Adrenal gland (tissue), 19 donors: ENCODE measurements at places on chromosomes 12 and 14. TPM values are rescaled to one million over a fixed set of nuclear protein-coding genes. Genes with fewer than 3 reads are reported as not detected.

FOXG1 gene
- polyA plus RNA-seq: 0.08 TPM

DNA sequence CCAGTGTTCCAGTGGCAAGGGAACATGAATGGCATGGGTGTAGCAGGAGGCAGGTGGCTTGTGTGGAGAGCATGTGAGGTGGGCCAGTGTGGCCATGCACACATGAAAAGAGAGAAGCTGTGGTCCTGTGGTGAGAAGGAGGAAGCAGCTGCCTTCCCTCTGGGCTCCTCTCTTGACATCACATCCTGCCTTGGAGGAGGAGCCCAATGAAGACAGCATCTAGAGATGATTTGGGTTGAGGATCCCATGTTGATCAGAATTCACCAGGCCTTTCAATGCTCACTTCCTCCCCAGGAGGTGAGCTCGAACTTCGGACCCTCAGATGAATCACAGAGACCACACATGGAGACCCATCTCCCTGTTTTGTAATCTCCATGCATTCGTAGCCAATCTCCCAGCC lies 82.6 kb downstream of the LRRC74A start:
- no peak for DNase-seq
- no peaks in the 10 kb centered on the region for H3K27me3 ChIP-seq
- H3K4me3 ChIP-seq: no peak overlapping the region
- no peak overlapping the region for H3K27ac ChIP-seq
- H3K36me3 ChIP-seq: no peaks in the 10 kb centered on the region

- no peaks in the 10 kb centered on the region for H3K36me3 ChIP-seq
- no peak for DNase-seq
- no peaks in the 10 kb centered on the region for H3K4me1 ChIP-seq
- H3K27me3 ChIP-seq: peaks cover 20% of the 10 kb centered on the region
Observed at GRCh38 chr12:119006746-119007145, 25.4 kb downstream of the SRRM4 start.

KRT78 gene
- not detected for polyA plus RNA-seq

- no peaks in the 10 kb centered on the region for H3K4me1 ChIP-seq
- H3K27me3 ChIP-seq: no peaks in the 10 kb centered on the region
- no peak for DNase-seq
- no peak overlapping the region for H3K27ac ChIP-seq
Observed at GRCh38 chr12:126434412-126434985, 1369.3 kb downstream of the AACS start.

- H3K36me3 ChIP-seq: no peaks in the 10 kb centered on the region
- H3K27ac ChIP-seq: peak overlapping the region; percentile 94
- DNase-seq: no peak
- peaks cover 7% of the 10 kb centered on the region for H3K4me1 ChIP-seq
- H3K27me3 ChIP-seq: no peaks in the 10 kb centered on the region
- H3K4me3 ChIP-seq: peak overlapping the region; percentile 66
Observed at GRCh38 chr14:91511043-91511383, 903 bp upstream of the PPP4R3A start.

- no peaks in the 10 kb centered on the region for H3K36me3 ChIP-seq
- H3K4me3 ChIP-seq: no peak overlapping the region
- H3K4me1 ChIP-seq: no peaks in the 10 kb centered on the region
- no peaks in the 10 kb centered on the region for H3K27me3 ChIP-seq
- H3K27ac ChIP-seq: no peak overlapping the region
Observed at GRCh38 chr14:32345311-32345791, 16.3 kb downstream of the AKAP6 start.

DNA sequence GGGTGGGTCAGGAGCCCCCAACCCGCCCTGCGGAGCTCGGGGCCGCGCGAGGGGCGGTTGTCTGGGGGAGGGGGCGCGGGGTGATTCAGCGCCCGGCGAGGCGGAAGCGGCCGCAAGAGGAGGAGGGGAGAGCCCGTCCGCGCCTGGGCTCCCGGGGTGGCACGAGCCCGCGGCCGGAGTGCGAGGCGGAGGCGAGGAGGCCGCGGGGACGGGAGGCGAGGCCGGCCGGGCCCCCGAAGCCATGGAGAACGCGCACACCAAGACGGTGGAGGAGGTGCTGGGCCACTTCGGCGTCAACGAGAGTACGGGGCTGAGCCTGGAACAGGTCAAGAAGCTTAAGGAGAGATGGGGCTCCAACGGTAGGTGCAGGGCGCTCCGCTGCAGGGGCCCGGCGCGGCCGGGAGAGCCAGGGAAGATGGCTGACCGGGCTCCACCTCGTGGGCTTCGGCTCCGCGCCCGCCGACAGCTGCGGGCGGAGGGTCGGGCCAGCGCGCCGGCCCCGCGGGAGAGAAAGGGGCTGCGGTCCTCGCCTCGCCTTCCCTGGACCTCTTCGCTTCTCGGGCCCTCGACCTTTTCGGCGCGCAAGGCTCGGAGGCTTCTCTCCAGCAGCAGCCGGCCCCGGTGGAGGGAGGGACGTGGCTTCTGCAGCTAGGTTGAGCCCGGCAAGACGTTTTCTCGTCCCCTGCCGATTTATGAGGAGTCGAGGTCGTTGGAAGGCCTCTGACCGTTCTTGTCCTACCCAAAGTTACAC lies 677 bp downstream of the ATP2A2 start:
- peaks cover 27% of the 10 kb centered on the region for H3K4me1 ChIP-seq
- peak overlapping the region; percentile 91 for H3K27ac ChIP-seq
- DNase-seq: peak; percentile 60
- H3K4me3 ChIP-seq: peak overlapping the region; percentile 92
- H3K27me3 ChIP-seq: no peaks in the 10 kb centered on the region

DNA sequence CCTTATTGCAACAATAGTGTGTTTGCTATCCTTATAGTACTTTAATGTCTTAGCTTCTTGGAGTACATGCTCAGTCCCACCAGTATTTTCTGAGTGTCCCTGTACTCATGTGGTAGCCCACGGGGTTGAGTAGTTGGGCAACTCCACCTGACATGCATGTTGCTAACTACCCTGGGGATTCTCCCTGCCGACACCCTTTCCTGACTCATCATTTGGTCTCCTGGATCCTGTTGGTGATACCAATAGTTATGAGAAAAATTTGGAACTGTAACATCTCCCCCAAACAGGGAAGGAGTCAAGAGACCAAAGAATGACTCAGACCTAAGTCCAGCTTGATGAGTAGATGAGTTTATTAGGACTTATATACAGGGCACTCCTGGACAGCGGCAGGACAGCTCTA lies 101.6 kb downstream of the BRMS1L start:
- no peaks in the 10 kb centered on the region for H3K4me1 ChIP-seq
- H3K4me3 ChIP-seq: no peak overlapping the region
- no peak overlapping the region for H3K27ac ChIP-seq
- DNase-seq: no peak
- no peaks in the 10 kb centered on the region for H3K27me3 ChIP-seq

GRCh38 chr14:24361326-24361725 lies 6.7 kb upstream of the NFATC4 start:
- no peaks in the 10 kb centered on the region for H3K36me3 ChIP-seq
- H3K4me1 ChIP-seq: peaks cover 6% of the 10 kb centered on the region
- H3K27ac ChIP-seq: no peak overlapping the region
- DNase-seq: no peak
- no peak overlapping the region for H3K4me3 ChIP-seq

GRCh38 chr14:65019944-65020566 lies 33.4 kb downstream of the FNTB start:
- H3K4me3 ChIP-seq: no peak overlapping the region
- H3K4me1 ChIP-seq: peaks cover 11% of the 10 kb centered on the region
- H3K36me3 ChIP-seq: no peaks in the 10 kb centered on the region
- H3K27me3 ChIP-seq: no peaks in the 10 kb centered on the region

- peak; percentile 10 for DNase-seq
- H3K27me3 ChIP-seq: no peaks in the 10 kb centered on the region
- H3K27ac ChIP-seq: peak overlapping the region; percentile 97
Observed at GRCh38 chr12:82359115-82359478, 768 bp downstream of the METTL25 start.

GRCh38 chr12:93079271-93079670 lies 150.2 kb upstream of the EEA1 start:
- DNase-seq: no peak
- no peak overlapping the region for H3K27ac ChIP-seq
- H3K27me3 ChIP-seq: no peaks in the 10 kb centered on the region
- no peaks in the 10 kb centered on the region for H3K36me3 ChIP-seq

GRCh38 chr12:117587631-117588287 lies 226.3 kb upstream of the NOS1 start:
- H3K4me3 ChIP-seq: no peak overlapping the region
- no peaks in the 10 kb centered on the region for H3K4me1 ChIP-seq
- no peak overlapping the region for H3K27ac ChIP-seq
- peaks cover 8% of the 10 kb centered on the region for H3K27me3 ChIP-seq

INHBE gene
- not detected for polyA plus RNA-seq

PTGDR gene
- 0.32 TPM for polyA plus RNA-seq

FAM181A gene
- not detected for polyA plus RNA-seq

DNA sequence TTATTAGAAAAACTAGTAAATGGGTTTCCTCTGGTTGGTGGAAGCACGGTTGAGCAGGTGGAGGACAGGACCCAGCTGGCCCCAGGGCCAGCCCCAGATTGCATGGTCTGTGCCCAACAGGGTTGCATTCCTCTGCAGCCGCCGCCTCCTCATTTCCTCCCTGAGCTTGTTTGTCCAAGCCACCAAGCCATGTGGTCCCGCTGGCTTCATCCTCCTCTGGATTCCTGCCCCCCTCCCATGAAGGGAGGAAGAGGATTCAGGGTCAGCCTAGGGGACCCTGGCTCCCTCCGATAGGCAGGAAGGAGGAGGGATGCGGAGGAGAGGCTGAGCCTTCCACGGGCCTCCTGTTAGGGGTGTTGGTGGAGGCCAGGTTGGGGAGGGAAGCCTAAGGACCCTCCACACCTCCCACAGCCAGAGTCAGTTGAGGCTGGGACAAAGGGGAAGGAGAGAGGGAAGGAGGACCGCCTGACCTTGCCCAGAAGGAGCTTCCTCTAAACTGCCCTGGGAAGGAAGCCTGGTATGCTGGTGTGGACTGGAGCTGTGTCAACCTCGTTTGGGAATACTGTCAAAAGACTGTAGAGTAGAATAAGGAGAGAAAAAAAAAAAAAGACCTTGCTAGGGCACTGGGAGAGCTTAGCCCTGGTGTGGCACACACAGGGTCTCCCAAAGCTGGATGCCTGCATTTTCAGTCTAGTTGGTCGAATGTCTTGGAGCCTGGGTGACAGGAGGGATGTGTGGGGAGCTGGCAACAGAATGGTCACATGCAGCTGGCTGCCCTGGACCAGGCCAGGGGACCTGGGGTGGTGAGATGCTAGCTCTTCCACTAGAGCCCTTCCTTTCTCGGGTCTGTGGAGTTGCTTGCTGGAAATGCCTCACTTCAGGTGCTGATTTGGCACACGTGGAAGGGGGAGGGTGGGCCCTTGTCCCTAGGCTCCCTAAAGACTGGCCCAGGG lies 42.4 kb downstream of the PLEKHG3 start:
- no peaks in the 10 kb centered on the region for H3K4me1 ChIP-seq
- no peaks in the 10 kb centered on the region for H3K27me3 ChIP-seq
- H3K4me3 ChIP-seq: no peak overlapping the region

DNA sequence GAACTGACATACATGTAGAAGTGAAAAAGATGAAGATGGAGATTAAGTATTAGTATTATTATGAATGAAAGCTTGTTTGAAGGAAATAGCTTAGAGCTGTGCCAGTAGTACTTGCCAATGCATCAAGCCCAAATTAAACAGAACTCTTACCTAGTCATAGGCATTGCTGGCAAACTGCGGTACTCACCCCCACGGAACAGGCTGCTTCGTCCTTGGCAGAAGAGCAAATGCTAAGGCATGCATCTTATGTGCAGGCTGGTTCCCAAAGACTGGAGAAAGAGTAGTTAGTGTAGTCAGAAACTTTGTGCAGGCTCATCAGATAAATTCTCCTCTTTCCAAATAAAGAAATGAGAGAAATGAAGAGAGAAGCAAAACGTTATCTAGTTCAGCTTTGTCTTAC lies 134.8 kb downstream of the CCDC59 start:
- H3K27me3 ChIP-seq: no peaks in the 10 kb centered on the region
- no peaks in the 10 kb centered on the region for H3K36me3 ChIP-seq
- no peak overlapping the region for H3K4me3 ChIP-seq
- H3K27ac ChIP-seq: no peak overlapping the region

- no peak overlapping the region for H3K27ac ChIP-seq
- no peak overlapping the region for H3K4me3 ChIP-seq
- no peaks in the 10 kb centered on the region for H3K27me3 ChIP-seq
- no peaks in the 10 kb centered on the region for H3K36me3 ChIP-seq
- DNase-seq: no peak
- H3K4me1 ChIP-seq: peaks cover 46% of the 10 kb centered on the region
Observed at GRCh38 chr14:69404883-69405282, 6.4 kb downstream of the SLC39A9 start.

SLC7A7 gene
- 10.1 TPM for polyA plus RNA-seq

DNA sequence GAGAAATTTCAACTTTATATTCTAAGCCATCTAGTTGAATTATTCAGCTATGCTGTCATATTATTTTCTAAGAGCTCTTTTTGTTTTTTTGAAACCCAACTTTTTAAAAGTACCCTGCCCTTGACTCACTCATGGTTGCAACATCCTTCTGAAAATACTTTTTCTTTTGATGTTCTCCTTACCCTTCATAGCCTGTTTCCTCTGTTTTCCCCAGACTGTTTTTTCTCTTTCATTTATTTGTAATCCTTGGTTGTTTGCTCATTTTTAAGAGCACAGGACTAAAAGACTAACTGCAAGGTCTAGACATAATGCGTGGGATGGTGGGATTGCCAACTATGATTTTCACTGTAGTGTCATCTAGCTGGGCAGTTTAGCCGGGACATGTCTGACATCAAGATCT lies 21.2 kb upstream of the CDKL1 start:
- H3K36me3 ChIP-seq: no peaks in the 10 kb centered on the region
- no peak for DNase-seq
- peaks cover 10% of the 10 kb centered on the region for H3K4me1 ChIP-seq
- no peak overlapping the region for H3K4me3 ChIP-seq
